ENCODE measurements at places on chromosomes 13 and 19.

DNA sequence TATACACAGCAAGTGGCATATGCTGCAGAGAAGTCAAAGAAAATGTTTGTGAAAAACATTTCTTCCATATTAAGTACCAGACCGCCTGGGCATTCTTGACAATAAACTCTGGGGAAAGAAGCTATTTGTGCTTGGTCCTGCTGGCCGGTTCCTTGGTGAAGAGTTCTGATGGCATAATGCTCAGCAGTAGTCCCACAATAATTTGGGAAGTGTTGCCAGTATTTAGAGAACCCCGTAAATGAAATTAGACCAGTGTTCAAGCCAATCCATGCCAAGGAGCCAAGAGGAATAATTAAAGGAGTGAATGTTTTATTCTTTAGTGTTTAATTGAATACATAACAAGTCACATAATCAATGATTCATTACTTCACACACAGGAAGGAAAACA is 6.3 kb downstream of the KCTD12 start:
- DNase-seq, result no peak

DNA sequence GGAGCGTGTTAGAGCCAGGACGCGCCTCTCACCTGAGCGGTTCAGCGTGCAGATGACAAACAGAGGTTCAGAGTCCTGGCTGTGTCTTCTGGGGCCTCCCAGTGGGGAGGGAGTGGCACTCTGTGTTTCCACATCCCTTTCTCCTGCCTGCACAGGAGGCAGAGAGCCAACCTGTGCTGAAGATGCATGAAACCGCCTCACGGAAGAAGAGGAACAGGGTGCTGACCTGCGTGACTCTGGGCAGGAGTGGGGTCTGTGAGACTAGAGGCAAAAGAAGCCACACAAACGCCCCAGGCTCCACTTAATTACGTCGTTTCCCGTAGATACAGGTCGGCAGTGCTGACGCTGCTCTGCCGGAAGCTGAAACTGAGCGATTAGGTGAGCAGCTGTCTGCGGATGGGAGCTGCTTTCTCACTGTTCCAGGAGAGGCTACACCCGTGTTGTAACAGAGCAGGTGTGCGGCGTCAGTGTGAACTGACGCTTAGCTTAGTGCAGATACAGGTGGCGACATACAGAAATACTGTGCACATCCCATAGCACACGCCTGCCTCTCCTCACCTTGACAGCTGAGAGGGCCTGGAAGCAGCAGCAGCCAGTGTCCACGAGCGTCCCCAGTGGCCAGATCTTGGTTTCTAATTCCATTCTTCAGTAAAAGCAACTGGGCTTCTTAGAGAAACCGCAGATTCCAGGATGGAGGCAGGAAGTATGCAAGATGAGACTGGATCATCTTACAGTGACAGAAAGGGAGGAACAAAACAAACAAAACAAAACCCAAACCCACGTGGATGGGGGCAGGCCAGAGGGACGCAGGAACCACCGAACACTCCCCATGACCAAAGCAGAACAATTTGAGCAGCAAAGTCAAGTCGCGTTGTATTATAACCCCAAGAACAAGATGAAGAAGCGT is 37.7 kb upstream of the MCF2L start:
- DNase-seq, result peak; percentile 56

GRCh38 chr13:78227709-78228108 is 309.1 kb upstream of the EDNRB start:
- no peak for DNase-seq

- no peak for DNase-seq
Observed at GRCh38 chr13:23500849-23501248, 67.3 kb upstream of the SACS start.

DNA sequence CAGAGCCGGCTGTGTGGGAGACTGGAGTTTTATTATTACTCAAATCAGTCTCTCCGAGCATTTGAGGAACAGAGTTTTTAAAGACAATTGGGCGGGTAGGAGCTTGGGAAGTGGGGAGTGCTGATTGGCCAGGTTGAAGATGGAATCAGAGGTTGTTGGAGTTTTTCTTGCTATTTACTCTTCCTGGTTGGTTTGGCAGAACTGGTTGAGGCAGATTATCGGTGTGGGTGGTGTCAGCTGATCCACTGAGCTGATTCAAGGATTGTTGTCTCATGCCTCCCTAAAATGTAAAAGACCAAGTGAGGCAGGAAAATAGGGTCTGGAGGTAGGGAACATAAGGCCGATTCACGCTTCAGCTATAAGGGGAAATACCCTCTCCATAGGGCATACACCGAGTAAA is 1.3 kb upstream of the TDRD12 start:
- no peak for DNase-seq

- no peak for DNase-seq
Observed at GRCh38 chr19:33522371-33522662, 726 bp upstream of the PEPD start.

GRCh38 chr19:11274533-11275086 is 12.3 kb upstream of the DOCK6 start:
- DNase-seq, result no peak

DNA sequence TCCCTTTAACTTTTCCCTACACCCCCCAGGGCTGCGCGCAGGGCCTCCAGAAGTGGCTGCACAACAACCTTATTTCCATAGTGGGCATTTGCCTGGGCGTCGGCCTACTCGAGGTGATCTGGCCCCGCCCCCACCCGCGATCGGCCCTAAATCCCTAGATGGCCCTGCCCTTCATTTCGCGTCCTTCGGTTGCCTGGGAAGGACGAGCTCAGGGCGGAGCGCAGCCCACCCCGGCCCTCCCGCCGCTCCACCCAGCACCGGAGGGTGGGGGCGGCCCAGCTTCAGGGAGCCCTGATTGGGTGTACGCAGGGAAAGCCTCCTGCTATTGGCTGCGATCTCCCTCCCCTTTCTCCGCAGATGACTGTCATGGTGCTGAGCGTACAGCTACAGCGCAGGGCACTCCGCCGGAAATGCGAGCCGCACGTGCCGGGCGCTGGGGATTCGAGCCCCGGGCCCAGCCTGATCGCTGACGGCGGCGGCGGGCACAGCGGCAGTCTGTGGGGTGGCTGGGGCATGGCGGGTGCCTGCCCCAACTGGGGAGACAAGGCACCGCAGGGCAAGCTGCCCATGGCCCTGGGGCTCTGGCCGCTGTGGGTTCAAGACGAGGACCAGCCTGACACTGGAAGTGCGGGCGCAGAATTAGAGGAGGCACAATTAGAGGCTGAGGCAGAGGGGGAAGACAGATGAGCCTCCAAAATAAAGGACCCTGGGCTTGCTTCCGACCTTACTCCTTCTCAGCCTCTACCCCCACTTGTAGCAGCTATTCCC is 4.3 kb downstream of the CD37 start:
- DNase-seq, result peak; percentile 76

GRCh38 chr13:24107955-24108614 is 52.4 kb upstream of the SPATA13 start:
- DNase-seq, result no peak

GRCh38 chr19:51331193-51331592 is 10.7 kb downstream of the VSIG10L start:
- no peak for DNase-seq

DNA sequence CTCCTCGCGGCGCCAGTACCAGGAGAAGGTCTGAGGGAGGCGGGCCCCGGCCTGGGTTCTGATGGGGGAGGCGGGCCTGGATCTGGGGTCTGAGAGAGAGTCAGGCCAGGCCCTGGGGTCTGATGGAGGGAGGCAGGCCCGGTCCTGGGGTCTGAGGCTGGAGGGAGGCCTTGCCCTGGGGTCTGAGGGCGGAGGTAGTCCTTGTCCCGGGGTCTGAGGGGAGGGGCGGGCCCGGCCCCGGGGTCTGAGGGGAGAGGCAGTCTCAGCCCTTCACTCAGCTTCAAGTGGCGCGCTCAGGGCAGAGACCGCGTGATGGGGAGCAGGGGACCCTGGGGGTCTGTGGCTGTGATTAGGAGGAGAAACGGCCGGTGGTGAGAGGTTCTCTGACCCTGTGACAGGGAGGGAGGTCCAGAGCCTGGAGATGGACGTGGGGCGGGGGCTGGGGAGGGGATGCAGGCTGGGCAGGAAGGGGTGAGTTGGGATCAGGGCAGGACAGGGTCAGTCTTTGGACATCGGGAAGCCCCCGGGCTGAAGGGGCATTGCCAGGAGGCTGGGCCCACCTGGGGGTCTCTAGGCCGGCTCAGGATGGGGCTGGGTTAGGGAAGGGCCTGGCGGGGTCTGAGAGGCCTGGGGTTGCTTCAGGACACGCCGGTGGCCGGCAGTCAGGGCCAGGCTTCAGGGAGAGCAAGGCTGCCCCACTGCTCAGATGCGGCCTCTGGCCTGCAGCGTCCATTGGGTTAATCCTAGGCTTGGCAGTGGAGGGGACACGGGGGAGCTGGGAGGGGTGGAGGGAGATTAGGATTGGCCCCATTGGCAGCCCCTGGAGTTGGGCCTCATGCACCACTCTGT is 18.7 kb downstream of the HCN2 start:
- DNase-seq, result no peak

GRCh38 chr13:76692346-76692745 is 193.9 kb downstream of the KCTD12 start:
- no peak for DNase-seq

GRCh38 chr13:95406176-95406575 is 104.9 kb upstream of the ABCC4 start:
- no peak for DNase-seq

- DNase-seq, result peak; percentile 11
Observed at GRCh38 chr19:3771000-3771905, 775 bp downstream of the RAX2 start.

DNA sequence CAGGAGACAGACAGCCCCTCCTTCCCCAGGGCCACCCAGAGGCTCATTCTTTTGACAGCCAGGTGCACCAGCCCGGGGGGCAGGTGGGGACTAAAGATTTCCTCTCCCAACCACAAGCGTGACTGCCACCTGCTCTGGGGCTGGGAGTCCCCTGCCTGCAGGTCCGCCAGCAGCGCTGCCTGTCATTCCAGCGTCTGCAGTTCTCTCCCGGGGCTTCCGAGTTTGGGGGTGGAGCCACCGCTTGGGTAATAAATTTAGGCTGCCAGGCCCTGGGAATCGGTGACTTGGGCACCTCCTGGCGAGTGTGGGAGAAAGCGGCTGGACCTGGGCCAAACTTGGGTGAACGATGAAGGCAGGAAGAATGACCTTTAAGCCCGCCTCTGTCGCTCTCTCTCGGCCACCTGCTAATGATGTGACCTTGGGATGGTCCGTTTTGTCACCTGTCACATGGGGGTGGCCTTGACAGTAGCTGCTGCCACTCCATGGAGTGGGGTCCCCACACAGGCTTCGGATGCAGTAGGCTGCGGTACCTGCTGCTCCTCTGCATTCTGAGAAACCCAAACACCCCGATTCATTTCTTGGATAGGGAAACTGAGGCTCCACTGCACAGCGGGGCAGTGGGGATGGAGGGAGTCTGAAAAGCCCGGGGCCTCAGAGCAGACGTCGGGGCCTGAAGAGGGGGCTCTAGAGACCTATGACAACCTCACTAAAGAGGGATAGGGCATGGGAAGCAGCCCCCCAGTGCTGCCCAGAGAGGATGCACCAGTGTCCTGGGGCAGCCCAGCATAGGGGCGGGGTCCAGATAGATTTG is 12.8 kb downstream of the FUT6 start:
- no peak for DNase-seq

- DNase-seq, result no peak
Observed at GRCh38 chr19:5018224-5019015, 49.5 kb downstream of the KDM4B start.

GRCh38 chr19:2782329-2782935 is 641 bp downstream of the SGTA start:
- DNase-seq, result no peak

- no peak for DNase-seq
Observed at GRCh38 chr19:38263689-38264485, 486 bp upstream of the SPINT2 start.

- no peak for DNase-seq
Observed at GRCh38 chr13:97119943-97120342, 102.2 kb upstream of the MBNL2 start.

- DNase-seq, result no peak
Observed at GRCh38 chr19:52140032-52140710, 433 bp upstream of the ZNF616 start.

- DNase-seq, result no peak
Observed at GRCh38 chr13:86476656-86477055, 677.4 kb upstream of the SLITRK6 start.

DNA sequence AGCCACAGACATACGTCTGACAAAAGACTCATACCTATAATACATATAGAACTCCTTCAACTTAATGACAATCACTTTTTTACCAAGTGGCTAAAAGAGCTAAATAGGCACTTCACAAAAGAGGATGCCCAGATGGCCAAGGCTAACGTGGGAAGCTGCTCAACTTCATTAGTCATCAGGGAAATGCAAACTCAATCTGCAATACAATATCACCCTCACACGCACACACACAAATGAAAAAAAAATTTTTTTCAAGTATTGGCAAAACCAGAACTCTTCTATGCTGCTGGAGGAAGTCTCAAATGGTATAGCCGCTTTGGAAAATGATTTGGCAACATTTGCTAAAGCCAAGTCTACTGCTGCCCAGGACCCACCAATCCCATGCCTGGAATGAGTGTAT is 14.6 kb upstream of the DNMT1 start:
- no peak for DNase-seq

DNA sequence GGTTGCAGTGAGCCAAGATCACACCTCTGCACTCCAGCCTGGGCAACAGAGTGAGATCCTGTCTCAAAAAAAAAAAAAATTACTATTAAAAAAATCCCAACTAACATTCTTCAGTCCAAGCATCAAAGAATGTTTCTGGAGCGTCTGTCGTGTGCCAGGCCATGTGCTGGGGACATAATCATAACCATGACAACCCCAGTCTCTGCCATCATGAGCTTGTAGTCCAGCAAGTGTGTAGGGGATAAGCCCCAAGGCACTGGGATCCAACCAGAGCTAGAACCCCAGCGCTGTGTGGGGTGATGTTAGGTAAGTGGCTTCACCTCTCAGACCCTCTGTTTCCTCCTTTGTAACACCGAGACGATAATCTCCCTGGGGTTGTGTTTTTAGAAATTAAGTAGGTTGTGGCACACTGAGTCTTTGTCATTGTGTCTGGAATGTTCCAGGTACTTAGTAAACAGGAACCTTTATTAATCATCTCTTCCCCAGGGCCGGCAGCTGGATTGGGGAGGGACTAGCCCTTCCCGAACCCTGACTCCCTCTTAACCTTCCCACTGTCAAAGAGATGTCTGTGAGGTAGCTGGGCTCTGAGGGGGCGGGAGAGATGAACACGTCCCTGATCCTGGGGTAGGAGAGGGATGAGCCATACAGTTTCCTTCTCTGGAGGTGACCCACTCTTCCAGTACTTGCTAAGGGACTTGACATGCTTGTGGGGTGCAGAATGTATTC is 5.2 kb downstream of the ITPKC start:
- no peak for DNase-seq

GRCh38 chr19:15469513-15470297 is 5.4 kb upstream of the RASAL3 start:
- no peak for DNase-seq

GRCh38 chr13:27678306-27679040 is 56.8 kb downstream of the POLR1D start:
- no peak for DNase-seq
